Activated CD4-positive, alpha-beta T cell treated with anti-CD3 and anti-CD28 coated beads, Interleukin-2, Interleukin-6, amounts not matched to agents 100 ng/mL and 50 ng/mL, durations not matched to agents 16 hours and 8 hours (primary cell): ENCODE measurements at places on chromosomes 13 and 19.
A peak's percentile ranks its signal among the peaks of the same experiment; 100 is the strongest.

DNA sequence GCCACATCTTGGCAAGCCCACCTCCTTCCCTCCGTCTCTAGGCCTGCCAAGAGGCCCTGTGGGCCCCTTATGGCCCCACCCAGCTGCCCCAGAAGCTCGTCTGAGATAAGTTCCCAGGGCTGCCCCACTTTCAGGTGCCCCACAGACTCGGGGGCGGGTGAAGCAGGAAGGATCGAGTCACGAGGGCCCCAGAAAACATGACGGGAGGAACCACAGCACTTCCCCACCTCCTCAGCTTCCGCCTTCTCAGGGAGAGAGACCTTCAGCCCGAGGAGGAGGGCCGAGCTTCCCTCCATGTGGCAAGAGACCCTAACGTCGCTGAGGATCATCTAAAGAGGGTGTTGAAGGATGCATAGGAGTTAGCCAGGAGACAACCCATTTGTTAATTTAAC lies 4.5 kb upstream of the IL12RB1 start:
- DNase-seq: peak; percentile 87

DNA sequence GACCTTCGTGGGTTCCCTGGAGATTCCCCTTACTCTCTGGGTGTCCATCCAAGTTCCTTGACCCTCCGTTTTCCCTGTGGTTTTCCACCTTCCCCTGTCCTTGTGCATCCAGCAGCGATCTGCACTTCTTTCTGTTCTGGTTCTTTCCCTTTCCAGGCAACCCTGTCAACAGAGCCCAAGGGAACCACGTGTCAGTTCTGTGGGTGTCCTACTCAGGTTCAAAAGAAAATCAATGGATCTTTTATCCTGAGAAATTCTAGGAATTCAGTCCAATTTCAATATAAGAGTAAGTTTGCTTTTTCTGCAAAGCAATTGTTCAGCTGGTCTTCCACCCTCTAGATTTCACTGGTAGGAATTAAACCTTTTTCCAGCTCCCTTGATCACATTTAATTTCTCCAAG lies 1394.8 kb upstream of the SLC10A2 start:
- DNase-seq: no peak

DNA sequence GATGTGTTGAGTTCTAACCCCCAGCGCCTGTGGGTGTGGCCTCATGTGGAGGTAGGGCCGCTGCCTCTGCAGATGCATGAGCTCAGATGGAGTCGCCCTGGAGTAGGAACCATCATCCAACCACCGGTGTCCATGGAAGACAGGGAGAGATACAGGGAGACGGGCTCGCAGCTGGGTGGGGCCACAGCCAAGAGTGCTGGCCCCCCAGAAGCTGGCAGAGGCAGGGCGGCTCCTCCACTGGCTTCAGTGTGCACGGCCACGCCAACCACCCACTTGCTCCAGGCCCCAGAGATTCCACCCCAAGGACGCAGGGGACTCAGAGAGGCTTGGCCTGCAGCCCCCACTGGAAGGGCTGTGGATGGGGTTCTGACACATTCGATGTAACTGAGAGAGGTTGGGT lies 5.4 kb upstream of the MCF2L start:
- DNase-seq: no peak

DNA sequence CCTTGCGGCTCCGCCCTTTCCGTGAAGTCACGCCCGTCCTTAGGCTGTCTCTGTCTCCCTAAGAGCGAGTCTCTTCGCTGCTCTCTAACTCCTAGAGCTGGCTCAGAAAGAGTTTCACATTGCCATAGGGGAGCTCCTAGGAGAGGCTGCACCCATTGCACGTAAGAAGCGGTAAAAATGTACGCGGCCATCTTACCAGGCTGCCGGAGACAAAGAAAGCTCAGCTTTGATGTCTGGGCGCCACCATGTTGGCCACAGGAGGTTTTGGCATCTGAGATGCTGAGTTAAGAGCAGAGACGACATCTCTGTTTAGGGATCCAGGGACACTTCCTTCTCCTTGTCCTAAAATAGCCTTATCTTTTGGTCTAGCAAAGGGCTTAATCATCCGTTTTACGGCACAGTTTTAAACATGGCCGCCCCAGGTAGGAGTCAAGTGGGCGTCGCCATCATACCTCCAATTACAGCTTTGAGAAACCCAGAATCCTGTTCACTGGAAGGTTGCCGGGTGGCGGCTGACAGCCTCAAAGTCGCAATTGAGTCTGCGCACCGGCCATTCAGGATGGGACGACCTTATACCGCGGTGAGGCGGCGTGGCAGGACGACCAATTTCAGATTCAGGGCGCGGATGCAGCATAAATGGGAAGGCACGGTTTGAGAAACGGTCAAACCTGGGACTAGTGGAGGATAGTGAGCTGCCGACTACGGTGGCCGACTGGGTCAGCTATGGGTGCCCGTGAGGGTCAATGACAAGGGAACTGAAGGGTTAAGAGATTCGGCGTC lies at the start of gene ZNF793:
Gene ZNF793 (plus strand): TSS at position 553 of the 780 bp plus-strand sequence. CDS start 16,501 bp downstream, outside the sequence.
- peak; percentile 70 for DNase-seq

DNA sequence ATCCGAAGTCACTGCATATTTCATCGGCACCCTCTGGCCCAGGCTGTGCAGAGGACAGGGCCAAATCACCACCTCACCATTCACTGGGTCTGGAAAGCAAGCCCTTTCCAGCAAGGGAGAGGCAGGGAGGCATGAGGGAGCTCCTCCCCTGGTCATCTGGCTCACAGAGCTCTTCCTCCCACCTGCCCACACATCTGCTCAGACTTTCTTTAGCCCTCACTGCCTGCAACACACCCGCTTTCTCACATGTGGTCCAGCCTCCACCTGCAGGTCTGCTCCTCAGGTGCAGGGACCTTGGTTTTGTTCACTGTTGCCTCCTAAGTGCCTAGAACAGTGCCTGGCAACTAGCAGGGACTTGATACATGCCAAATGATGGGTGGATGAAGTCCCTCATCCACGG lies 21.0 kb upstream of the SLC35E1 start:
- DNase-seq: no peak

GRCh38 chr19:16519230-16519687 lies 23.0 kb downstream of the CHERP start:
- DNase-seq: no peak

- DNase-seq: no peak
Observed at GRCh38 chr13:28435917-28436316, 59.0 kb downstream of the FLT1 start.

GRCh38 chr19:55173714-55174409 lies 6.2 kb downstream of the SYT5 start:
- DNase-seq: peak; percentile 52

DNA sequence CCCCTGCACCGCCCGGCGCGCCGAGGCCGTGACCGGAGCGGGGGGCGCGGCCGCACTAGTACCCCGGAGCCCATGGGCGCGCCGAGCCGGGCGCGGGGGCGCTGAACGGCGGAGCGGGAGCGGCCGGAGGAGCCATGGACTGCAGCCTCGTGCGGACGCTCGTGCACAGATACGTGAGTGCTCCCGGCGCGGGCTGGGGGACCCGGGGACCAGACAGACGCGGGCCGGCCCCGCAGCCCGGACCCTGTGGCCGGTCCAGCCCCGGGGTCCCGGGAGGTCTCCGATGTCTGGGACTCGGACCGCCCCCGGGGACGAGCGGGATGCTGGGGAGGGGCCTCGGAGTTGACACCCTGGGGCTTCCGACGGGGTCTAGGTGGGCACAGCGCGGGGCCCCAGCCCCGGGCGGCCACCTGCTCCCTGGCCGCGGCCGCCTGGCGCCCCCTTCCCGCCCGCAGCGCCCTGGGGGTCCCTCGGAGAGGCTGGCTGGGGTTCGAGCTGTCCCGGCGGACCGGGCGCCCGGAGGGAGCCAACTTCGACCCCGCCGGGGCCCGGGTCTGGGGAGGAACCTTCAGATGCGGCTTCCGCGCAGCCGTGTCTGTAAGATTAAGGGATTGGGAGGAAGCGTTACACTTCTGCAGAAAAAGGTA lies 568 bp downstream of the ATP11A start:
- DNase-seq: peak; percentile 40

- DNase-seq: peak; percentile 15
Observed at GRCh38 chr19:35608251-35608650, 4.3 kb upstream of the HAUS5 start.

DNA sequence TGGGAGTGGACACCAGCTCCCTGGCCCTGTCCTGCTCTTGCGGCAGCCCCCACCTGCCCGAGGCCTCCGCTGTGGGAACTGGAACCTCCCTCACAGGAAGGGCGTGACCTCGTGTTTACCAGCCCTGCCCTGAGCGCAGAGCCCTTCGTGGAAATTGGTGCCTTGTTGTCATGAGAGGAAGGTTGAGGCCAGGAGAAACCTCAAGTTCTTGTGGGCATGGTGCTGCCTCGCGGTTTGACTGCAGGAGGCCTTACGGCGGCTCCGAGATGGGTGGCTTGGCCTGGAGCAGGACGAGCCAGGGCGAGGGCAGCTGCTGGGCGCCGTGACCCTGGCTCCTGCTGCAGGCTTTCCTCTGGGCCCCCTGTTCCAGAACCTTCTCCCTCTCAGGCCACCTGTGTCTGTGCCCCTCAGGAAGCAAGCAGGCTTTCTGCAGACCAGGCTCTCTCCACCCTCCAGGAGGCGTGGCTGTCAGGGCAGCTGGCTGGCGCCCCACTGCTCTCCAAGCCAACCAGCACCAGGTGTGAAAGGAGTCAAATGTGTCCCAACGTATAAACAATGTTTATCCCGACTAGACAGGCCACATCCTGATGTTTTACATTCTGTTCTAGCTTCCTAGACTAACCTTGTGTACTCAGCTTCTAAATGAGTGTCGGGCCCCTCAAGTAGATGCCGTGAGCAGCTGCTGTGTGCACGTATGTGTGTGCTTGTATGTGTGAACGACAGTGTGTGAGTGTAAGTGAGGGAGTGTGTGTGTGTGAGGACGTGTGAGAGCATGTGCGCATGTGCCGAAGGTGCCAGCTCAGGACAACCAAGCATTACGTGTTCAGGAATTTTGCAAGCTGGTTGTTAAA lies 10.4 kb upstream of the RASA3 start:
- DNase-seq: peak; percentile 75

GRCh38 chr13:114146629-114147028 lies 14.2 kb upstream of the RASA3 start:
- DNase-seq: no peak

- DNase-seq: no peak
Observed at GRCh38 chr19:46922465-46922864, 61.7 kb downstream of the ARHGAP35 start.

DNA sequence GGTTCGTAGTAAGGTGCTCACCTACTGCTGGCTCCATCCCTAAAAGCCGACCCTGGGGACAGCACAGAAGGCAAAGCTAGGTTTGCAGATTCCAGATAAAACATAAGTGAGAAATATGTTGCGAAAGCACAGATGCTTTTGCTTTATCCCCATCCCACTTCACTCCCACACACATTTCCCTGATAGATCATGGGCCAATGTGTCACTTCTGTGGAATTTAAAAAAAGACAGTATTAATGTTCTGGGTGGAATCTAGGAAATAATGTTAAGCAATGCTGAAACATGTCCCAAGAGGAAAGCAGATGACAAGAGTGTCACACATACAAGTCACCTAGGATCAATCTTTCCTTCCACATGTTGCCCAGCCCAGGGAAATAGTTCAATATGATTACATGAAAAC lies 661.0 kb upstream of the MIR17HG start:
- no peak for DNase-seq

- no peak for DNase-seq
Observed at GRCh38 chr13:75186379-75186778, 295.6 kb downstream of the TBC1D4 start.

DNA sequence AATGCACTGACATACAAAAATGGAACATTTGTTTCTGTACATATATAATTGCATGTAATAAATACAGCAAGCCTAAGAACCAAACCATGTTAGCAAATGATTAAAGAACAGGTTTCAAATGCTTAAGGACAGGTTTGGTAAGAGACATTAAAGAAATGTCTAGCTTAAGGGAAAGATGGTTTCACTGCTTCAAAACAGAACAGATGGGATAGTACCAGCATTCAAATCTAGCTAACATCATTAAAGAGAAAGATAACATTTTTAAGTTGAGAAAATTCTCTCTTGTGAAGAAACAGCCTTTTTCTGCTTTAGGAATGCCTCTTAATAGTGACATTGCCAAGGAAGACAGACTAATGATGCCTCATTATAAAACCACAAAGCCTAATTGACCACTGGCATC lies 52.5 kb upstream of the DOCK9 start:
- DNase-seq: no peak

GRCh38 chr19:29326351-29326750 lies 113.4 kb upstream of the UQCRFS1 start:
- DNase-seq: no peak

DNA sequence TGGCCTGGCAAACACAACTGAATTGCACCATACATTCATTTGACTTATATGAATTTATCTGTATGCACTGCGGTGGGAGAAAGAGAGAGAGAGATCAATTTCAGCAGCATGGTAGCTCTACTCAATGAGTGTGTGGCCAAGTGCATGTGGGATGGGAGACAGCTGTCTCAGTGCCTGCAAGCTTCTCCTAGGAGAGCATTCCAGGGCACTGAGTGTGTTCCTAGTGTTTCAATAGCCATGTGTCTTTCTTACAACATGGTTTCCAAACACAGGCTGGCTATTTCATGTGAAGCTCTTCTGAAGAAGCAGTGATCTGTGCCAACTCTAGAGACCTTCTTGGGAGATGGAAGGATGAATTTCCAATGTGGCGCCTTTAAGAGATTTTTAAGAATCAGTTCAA lies 43.5 kb downstream of the NEK5 start:
- DNase-seq: no peak

DNA sequence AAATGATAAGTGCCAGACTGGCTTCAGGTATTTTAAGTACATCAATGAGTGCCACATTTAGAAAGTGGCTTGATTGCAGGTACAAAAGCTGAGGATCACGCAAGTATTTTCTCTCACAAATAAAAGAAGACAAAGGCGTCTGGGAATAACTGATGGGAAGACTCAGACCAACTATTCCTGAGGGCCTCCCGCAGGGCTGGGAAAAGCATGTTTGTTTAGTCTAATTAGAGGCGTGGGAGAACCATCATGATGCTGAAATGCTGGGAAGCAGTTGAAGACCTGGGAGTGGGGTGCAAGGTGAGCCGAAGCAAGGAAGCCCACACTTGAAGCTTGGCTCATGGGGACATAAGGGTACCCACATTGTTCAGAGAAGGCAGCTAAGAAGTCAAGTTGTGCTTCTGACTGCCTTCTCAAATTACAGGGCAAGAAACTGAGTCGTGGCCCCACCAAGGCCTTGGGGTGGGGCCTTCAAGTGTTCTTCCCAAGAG lies 536.0 kb downstream of the MYO16 start:
- no peak for DNase-seq

DNA sequence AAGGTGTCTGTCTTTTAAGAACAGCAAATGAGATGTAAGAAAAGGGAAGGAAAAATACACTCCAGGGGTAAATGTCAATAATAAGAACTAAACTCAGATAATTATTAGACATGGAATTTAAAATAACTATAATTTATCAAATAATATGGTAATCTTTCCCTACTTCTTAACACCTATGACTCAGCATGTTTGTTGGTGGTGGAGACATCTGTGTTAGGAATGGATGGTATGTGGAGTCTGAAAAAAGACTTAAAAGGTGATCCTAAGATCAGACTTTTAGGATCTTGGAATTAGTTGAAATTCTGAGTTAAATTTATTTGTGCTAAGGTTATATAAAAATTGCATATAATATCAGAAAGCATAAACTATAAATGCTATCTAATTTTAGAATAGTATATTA lies 915.1 kb downstream of the SLITRK5 start:
- no peak for DNase-seq
